ENCODE measurements at places on chromosomes 6 and 20.

DNA sequence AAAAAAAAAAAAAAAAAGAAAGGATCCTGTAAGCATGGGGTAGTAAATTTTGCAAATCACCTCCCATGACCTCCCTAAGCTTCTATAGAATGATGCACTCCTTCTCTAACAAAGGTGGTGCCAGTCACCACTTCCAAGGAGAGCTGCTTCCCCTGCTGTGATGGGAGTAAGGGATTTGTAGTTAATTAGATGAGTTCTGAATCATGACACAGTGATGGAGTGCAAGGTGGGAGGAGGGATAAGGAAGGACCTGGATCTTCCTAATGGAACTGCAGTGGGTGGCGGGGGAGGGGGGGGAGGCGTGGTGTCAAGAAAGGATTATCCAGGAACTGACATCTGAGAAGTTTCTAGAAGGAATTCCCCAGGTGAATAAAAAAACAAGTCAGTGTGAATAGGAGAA is 47.8 kb downstream of the NRN1 start:
- no peak for DNase-seq

DNA sequence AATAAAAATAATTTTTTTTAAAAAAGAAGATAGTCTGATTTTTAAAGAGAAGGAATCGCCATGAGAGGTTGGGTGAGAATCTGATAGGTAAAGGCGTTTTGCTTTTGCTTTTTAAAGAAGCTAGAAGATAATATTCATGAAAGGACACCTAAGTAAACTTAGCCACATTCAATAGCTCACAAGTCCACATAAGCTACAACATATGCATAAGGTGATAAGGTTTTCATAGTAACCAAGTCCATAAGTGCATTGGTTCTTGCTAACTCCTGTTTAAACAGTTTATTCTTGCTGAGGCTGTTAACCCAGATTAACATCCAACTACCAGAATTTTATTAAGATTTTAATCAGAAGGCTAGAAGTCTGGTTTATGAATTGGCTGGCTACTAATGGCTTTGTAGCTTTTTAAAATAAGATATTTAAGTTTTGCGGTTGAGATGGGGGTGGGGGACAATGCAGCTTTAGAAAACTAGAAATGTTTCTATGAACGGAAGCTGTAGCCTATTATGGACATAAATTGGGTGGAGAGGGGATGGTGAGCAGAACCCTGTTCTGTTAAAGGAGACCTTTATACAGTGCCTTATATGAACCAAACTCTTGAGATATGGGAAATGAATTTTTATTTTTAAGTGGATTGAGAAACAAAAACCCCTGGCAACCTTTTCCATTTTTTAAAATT is 235.1 kb downstream of the ZFAND3 start:
- no peak for DNase-seq

DNA sequence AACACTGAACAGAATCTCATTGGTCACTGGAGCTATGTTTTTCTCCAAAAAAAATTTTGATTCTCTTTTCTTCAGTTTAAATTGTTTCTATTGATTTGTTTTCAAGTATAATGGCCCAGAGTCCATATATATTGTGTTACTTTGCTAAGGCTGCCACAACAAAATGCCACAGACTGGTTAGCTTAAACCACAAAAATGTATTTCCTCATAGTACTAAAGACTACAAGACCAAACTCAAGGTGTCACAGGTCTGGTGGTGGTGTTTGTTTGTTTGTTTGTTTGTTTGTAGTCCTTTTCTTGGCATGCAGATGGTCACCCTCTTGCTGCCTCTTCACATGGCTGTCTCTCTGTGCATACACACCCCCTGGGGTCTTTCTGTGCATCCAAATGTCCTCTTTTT is 34.0 kb downstream of the BMP5 start:
- no peak for DNase-seq

GRCh38 chr20:19947611-19948264 is 69.4 kb upstream of the NAA20 start:
- no peak for DNase-seq

GRCh38 chr20:38092260-38092857 is 58.8 kb downstream of the RPRD1B start:
- DNase-seq = no peak
